Sciatic nerve (tissue), 2 donors: ENCODE measurements at places on chromosomes 13 and 19. TPM values are rescaled to one million over a fixed set of nuclear protein-coding genes. Genes with fewer than 3 reads are reported as not detected.

DNA sequence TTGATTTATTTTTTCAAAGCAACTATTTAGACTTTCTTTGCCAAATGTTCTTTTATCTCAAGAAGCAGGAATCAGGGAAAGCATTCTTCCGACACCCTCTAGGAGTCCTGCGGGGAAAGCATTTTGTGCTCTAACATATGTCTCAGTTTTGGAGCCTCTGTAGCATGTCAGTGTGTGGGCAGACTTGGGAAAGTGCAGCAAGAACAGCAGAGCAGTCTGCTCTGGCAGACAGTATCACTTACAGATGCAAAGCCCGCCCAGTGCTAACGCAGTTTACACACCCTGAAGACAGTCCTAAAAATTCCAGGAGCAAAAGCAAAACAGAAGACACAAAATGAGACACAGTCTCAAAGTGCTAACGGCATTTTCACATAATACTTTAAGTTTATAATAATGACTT lies 393.5 kb downstream of the KLF12 start:
- DNase-seq, result no peak

The TLE2 gene
- total RNA-seq, result 232 TPM

DNA sequence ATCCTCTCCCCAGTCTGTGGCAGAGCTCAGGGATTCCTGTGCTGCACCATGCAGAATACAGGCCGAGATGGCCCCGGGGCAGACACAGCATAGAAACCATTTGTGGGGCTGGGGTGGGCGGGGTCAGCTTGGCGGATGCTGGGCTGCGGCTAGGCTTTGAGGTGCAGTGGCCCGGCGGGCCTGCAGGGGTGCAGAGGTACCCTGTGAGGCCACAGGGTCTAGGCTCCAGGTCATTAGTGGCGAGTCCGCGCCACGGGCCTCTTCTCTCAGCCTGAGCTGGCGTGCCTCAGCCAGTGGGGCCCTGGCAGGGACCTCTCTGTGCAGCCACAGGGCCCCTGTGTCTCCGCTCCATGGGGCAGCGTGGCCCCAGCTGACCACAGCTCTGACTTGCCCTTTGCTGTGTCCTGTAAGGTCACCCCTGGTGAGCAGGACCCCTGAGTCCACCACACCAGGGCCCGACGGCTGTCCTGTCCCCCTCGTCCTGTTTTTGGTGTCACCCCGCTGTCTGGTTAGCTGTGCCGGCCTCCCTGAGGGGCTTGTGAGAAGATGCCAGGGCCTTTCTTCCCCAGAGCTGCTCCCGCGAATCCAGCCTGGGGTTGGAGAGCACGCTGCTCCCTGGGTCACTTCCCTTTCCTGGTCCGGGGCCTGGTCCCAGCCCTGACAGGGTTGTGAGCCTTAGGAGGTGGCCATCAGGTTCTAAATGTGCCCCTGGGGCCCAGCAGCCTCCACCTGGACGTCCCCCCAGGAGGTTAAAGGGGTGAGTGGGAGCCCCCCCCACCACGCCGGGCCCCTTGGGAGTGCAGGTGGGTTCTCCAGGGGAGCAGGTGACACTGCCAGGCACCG lies 12.1 kb downstream of the KDM4B start:
- DNase-seq, result no peak

DNA sequence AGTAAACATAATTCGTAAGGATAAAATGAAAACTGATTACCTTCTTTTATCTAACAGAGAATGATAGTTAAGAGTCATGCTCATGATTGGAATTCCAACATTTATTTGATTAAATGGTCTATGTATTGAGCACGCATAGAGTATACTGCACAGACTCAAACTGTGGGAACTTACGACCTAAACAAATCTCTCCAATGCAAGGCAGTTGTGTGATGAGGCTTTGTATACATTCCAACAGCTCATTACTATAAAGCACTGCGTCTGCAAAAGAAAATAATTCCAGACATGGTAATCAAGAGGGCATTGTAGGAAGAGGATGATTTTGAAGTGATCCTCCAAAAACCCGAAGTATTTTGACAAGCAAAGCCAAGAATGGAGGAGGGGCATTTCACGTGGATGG lies 169.5 kb downstream of the NUFIP1 start:
- no peak for DNase-seq

The ITPKC gene
- total RNA-seq, result 26.2 TPM

The DCLK1 gene
- total RNA-seq, result 55.5 TPM

GRCh38 chr19:41700381-41701195 lies 7.8 kb upstream of the CEACAM5 start:
- peak; percentile 18 for DNase-seq

GRCh38 chr13:69660155-69660554 lies 447.5 kb upstream of the ATXN8OS start:
- no peak for DNase-seq

GRCh38 chr19:42122691-42123607 lies 9.3 kb downstream of the POU2F2 start:
- no peak for DNase-seq
